ENCODE measurements at places on chromosomes 13 and 19.

DNA sequence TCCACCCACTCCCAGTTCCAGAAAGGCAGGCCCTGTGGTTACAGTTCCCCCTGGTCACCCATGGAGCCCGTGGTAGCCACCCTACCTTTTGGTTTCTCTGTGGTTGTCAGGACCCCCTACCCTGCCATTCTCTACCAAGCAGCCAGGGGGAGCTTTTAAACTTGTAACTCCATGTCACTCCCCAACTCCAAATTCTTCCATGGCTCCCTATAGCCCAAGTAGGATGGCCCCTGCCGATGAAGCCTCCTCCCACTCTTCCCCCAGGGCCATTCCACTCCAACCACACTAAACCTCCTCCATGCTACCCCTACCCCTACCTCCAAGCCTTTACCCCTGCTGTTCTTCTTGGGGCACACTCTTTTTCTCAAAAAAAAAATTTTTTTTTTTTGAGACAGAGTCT, 2.2 kb downstream of the S1PR2 start:
- DNase-seq, result no peak

- peak; percentile 75 for DNase-seq
These were observed 10.4 kb upstream of the GIPR start for GRCh38 chr19:45657520-45658167.

- no peak for DNase-seq
These were observed 119.0 kb upstream of the CLDN10 start for GRCh38 chr13:95433537-95433936.

DNA sequence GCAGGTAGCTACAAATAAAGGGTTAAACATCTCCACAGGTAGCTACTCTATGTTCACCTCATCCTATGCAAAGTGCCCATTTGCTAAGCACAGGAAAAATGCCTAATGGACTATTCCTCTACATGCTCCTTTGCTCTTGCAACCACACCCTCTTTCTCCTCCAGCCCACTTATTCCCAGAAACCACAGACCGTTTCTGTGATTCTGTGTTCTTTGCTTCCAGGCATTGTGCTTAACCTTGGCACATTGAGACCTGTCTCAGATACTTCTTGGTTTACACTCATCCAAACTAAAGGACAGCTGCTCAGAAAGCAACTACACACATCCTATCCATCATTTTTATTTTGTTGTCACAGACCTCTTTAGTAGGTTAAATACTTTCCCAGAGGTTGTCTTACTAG, 785.0 kb upstream of the MIR17HG start:
- DNase-seq, result no peak

GRCh38 chr13:67223742-67224141, 6.4 kb downstream of the PCDH9 start:
- DNase-seq, result no peak

Measured in D341Med (cell line).